Hindlimb muscle (tissue), 1 donor: ENCODE measurements at places on chromosomes 16 and 17.
A peak's percentile ranks its signal among the peaks of the same experiment; 100 is the strongest.

DNA sequence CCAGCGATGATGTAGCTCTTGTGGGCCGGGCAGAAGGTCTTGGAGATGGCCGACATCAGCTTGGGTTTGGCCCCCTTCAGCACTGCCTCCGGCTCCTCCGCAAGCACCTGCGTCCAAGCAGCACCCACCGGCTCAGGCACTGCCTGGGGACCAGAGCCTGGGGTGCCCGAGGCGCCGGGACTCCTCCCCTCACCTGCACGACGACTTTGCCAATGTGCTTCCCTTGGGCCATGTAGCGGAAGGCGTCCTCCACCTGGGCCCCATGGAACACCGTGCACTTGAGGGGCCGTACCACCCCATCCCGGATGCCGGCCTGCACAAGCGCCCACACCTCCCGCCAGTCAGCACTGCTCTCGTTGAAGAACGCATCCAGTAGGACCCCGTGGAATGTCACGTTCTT, 15.0 kb downstream of the FASN start:
- DNase-seq, result no peak

DNA sequence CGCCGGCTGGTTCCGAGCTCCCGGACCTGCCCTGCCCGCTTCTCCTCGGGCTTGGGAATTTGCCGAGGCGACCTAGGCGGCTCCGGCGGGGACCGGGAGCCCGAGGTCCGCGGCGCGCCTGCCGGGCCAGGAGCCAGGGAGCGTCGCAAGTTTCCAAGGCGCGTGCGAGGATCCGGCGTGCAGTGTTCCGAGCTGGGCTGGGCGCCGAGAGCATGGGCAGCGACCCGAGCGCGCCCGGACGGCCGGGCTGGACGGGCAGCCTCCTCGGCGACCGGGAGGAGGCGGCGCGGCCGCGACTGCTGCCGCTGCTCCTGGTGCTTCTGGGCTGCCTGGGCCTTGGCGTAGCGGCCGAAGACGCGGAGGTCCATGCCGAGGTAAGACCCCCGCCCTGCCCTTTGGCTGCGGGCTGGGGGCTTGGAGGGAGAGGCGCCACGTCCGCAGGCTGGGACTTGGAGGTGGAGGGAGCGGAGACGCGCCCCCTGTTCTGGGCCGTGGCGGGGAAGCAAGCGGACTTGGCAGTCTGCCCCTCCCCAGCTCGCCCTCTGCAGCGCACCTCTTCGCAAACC, 668 bp downstream of the MMP15 start:
- DNase-seq, result peak; percentile 63

DNA sequence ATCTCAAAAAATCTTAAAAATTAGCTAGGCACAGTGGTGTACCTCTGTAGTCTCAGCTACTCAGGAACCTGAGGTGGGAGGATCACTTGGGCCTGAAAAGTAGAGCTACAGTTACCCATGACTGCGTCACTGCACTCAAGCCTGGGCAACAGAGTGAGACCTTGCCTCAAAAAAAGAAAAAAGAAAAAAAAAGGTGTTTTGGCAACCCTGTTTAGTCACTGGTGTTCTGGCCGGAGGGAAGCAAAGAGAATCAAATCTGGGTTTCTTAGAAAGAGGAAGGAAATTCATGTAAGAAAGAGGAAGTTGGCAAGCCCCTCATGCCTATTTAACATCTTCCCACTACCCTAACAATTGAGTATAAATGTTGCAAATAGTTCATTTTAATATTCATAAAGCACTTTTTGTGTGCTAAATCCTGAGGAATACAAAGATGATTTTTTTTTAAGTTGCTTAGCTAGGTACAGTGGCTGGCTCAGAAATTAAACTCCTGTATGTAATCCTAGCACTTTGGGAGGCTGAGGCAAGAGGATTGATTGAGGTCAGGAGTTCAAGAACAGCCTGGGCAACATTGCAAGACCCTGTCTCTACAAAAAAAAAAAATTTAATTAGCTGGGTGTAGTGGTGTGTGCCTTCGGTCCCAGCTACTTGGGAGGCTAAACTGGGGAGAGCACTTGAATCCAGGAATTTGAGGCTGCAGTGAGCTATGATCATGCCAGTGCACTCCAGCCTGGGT, 6.5 kb upstream of the USP32 start:
- DNase-seq, result no peak

DNA sequence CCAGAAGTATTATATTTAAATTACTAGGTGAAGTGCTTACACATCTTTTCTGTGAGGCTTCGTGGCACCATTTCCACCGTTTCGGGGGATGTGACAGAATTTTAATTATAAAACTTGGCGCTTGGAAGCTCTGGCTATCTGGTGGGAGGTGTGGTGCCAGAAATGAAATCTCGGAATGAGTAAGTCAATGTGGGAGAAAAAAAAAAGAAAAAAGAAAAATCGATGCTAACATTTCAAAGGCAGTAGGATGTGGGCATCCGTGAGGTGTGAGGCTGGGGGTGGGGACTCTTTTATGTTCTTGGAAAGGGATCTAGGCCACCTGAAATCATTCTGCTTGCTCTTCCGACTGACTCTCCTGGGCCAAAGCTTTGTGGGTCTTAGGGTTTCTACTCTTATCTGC, 21.9 kb downstream of the CPPED1 start:
- no peak for DNase-seq

DNA sequence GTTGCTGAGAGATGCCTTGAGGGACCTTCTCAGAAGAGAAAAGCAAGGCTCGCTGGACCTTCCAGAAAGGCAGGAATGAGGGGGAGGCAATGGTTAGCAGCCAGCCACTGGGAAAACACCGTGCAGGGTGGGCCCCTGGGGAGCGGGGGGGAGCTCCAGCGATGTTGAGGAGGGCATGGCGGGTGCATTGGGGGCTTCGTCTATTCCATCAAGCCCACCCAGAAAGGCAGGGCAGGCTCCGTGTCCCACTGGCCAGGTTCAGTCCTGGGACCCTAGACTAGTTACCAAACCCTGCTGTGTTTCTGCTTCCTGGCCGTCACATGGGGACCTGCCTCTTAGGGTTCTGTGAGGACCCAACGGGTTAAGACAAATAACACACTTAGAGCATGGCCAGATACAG, 64.6 kb downstream of the AXIN2 start:
- no peak for DNase-seq
